ENCODE measurements at places on chromosomes 1 and 21. TPM values are rescaled to one million over a fixed set of nuclear protein-coding genes. Genes with fewer than 3 reads are reported as not detected.

TSSK3 gene
- polyA plus RNA-seq = not detected

HSD3B1 gene
- not detected for polyA plus RNA-seq

DNA sequence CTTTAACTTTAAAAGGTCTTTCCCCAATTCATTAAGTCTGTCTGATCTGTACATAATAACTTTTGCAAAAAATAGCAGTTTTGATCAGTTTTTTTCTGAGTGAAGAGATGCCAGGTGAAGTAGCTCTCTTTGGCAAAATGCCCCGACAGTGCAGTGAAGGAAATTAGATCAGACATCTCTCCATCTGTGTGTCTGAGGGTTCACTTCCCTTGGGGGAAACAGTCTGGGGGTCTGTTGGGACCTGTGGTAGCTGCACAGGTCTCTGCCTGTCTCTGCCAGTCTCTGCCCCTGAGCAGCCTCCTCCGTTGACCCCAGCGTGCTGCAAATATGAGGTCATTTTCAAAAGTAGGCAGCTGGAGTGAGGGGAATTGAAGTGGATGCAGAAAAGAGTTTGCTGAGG lies 54.5 kb downstream of the TBCE start:
- no peak for DNase-seq

RIIAD1 gene
- not detected for polyA plus RNA-seq

DNA sequence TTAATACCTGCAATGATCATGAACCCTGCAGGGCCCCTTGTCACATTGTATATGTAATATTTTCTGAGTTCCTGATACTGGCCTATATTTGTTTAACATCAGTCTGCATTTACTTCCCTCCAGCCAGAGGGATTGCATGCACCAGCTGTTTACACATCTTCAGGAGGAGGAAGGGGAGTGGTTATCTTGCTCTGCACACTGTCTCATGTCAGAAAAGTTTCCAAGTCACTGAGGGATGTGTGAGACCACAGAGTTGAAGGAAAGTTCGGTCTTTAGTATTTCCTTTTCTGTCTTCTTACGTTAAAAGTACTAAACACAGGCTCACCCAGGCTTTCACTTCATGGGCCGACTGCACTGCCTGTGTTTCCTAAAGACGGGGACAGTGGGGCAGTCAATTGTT lies 574.1 kb downstream of the LMO4 start:
- peak; percentile 5 for DNase-seq

- DNase-seq = no peak
Observed at GRCh38 chr1:18965206-18966173, 9.0 kb upstream of the IFFO2 start.

DNA sequence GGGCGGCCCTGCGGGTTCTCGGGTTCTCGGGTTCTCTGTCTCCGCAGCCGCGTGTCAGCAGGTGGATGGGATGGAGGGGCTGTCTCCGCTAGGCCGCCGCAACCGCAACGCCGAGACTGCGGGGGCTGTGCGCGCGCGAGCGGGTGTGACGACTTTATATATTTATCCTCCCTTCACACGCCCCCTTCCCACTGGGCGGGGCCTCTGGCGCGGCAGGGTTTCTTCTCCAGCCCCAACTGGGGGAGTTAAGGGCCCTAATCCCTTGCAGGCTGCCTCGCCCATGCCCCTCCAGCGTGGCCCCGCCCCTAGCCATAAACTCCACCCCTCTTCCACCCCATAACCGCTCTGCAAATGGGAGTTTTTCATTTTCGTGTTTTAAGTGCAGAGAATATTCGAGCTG lies 3.4 kb downstream of the IGSF21 start:
- no peak for DNase-seq

MROH9 gene
- polyA plus RNA-seq = not detected

MSH4 gene
- polyA plus RNA-seq = not detected
